ENCODE measurements at places on chromosomes 1 and 21.

- no peak for DNase-seq
Observed at GRCh38 chr1:202713110-202713509, 2.9 kb upstream of the SYT2 start.

DNA sequence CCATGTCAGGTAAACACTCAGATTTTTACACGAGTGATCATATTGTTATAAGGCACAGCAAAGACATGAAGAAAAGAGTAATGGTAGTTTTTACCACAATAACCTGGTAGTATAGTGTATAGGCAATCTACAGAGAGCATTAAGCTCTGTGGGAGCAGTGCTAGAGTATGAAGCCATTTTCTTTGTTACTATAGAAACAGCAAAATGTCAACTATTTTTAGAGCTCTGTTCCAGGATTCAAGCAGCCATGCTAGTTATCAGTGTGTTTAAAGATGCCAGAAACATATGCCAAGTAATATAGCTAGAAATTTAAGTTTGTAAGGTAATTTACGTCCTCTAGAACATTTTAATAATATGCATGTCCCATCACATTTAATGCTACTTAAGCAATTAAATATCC, 77.6 kb upstream of the RGS18 start:
- no peak for DNase-seq

DNA sequence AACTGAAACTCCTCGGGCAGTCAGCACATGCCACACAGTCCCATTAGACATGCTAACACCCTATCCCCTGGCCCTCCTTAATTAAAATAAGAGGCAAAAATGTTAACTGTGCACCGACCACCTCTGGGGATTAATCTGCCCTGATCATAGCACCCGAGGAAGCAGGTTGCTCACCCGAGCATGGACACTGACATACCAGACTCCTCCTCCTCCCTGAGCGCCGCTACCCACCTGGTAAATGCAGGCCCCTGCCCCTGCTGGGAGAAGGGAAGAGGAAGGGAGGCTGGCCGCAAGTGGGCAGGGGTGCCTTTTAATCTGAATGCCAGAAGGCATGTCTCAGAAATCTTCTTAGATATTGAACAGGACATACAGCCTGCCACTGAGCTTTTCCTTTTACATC, 360.9 kb downstream of the RRAGC start:
- DNase-seq, result no peak

DNA sequence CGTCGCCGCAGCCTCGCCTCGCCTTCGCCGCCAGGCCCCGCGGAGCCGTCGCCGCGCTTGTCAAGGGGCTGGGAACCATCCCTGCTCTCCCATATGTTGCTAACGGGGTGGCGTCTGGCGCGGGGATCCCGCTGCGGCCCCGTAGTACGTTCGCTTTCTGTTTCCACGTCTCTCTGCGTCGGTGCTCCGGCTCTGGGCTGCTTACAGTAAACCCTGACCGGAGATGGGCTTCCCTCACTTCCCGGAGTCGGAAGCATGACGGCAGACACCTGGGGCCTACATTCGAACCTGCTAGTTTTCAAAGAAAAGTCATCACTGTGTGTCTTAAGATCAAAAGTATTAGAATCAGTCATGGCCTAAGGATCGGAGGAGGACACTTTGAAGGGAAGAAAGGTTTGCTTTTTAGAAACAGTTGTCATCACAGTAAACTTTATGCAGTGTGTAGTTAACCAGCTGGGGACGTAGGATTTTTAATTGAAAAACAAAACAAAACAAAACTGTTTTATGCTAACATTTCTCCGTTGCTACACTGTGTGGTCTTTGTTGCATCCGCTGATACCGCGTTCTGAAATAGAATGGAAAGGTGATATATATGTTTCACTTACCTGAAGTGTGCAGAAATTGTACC, 69.0 kb downstream of the SLC35A3 start:
- peak; percentile 66 for DNase-seq

- DNase-seq, result no peak
Observed at GRCh38 chr1:156162430-156163037, 9.1 kb downstream of the SEMA4A start.

DNA sequence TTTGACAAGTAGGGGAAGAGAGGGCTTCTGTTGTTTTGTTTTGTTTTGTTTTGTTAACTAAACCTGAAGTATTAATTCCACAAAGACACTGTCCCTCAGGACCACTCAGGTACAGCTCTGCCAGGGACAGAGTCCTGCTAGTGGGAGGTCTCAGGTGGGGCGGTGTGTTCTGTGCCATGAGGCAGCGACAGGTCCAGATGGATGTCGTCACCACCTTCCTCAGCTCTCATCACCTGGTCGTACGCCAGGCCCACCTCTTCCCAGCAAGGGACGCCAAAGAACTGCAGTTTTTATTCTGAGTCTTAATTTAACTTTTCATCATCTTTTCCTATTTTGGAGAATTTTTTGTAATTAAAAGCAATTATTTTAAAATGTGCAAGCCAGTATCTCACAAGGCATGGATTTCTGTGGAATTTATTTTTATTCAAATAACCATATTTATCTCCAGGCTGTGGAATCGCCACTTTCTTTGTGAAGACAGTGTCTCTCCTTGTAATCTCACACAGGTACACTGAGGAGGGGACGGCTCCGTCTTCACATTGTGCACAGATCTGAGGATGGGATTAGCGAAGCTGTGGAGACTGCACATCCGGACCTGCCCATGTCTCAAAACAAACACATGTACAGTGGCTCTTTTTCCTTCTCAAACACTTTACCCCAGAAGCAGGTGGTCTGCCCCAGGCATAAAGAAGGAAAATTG, 62.5 kb downstream of the POFUT2 start:
- DNase-seq, result no peak

- DNase-seq, result no peak
Observed at GRCh38 chr21:17416139-17416538, 96.7 kb upstream of the CXADR start.

DNA sequence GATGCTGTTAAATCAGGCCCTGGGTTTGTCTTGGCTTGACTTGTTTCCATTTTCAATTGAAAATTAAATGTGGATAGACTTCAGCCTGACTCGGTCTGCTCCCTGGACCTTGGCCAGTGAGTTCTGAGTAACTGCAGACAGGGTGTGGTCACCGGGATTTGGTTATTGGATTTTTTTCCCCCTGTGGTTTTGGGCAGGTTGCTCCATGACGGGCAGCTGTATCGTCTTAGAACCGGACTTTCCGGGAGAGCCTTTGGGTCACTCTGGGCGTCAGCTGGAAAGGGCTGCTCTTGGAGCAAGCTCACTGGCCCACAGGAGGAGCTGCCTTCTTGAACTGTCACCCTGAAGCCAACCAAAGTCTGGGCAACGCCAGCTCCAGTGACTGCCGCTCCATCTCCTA, 75.0 kb downstream of the CLIC6 start:
- DNase-seq, result no peak

DNA sequence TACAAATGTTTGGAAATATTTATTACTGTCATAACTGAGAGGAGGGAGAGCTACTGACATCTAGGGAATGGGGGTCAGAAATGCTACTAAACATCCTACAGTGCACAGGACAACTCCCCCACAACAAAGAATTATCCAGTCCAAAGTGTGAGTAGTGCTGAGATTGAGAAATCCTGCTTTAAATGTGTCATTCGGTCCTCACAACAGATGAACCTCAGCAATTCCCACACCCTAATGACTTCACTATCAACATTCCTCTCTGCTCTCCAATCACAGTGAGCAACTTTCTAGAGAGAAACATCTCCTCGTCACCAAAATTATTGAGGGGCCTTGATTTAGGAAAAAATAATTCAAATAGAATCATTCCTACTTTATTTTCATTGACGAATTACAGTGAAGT, 18.0 kb downstream of the OMA1 start:
- DNase-seq, result no peak

DNA sequence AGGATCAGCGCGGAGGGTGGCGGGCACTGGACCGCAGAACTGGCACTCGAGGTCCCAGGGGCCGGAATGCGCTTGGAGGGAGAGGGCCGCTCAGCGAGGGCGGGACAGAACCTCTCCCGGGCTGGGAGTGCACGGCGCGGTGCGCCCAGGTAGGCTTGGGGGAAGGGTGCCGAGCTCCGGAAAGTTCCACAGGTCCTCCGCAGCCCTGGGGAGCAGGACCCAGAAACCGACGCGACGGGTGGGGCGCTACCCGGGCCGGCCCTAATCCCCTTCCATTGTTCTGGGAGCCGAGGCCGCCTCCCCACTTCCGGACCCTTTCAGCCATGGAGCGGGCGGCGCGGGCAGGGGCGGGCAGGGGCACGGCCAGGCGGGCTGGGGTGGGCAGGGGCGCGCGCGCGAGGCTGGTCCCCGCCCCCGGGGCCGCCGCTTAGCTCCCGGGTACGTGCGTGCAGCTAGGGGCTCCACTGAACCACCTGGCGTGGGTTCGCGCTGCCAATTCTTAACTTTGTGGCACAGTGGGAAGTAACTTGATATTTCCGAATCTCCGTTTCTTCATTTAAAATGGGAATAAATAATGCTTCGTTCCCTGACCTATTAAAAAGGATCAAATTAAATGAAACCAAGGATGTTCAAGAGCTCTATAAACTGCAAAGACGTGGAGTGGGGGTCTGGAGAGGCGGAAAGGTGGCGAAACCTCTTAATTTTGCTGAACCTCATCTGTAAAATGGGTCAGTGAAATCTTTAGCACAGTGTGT, 20.7 kb downstream of the LGR6 start:
- DNase-seq, result no peak

- no peak for DNase-seq
Observed at GRCh38 chr1:212153635-212154034, 118.1 kb downstream of the DTL start.

GRCh38 chr1:217053676-217054075, 330.4 kb upstream of the ESRRG start:
- no peak for DNase-seq

- DNase-seq, result no peak
Observed at GRCh38 chr1:119981986-119982815, 85.9 kb upstream of the ADAM30 start.

- DNase-seq, result no peak
Observed at GRCh38 chr1:27521336-27521831, 31.4 kb upstream of the WASF2 start.

DNA sequence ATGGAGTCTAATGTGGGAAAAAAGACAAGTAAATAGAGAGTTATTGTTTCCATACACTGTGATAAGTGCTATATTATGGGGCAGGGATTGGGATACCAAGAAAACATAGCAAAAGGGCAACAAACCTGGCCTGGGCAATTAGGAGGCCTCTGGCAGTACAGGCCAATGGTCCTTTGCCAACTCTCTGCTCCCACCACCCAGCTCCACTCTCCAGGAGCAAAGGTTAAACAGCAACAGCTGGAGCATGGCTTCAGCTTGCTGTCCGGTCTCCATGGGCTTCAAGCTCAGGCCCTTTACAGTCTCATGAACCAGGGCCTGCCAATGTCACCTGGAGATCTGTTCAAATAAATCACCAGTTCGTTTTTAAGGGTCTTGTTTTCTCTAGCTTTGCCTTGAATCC, 37.2 kb upstream of the ARHGAP29 start:
- no peak for DNase-seq

DNA sequence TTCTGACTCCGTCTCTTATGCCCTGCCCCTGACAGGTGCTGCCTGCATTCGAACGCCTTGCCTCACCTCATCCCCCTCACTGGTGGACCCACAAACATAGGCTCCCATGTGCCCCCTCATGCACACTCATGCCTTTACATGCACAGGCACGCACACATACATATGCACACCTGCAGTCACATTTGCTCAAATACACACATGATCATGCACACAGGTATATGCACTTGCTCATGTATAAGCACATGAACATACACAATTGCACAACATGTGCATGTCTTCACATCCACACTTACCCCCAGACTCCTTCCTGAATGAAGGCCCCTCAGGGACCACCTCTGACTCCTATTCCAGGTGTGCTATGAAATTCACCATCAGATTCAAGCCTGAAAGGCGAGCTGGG, 506.9 kb downstream of the PTPRU start:
- no peak for DNase-seq

DNA sequence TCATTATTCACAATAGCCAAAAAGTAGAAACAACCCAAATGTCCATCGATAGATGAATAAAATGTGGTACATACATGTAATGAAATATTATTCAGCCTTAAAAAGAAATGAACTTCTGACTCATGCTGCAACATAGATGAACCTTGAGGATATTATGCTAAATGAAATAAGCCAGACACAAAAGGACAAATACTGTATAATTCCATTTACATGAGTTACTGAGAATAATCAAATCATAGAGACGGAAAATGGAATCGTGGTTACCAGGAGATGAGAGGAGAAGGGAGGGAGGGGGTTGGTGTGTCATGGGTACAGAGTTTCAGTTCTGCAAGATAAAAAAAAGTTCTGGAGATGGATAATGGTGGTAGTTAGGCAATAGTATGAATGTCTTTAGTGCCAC, 184.1 kb downstream of the PSMG1 start:
- DNase-seq, result no peak

DNA sequence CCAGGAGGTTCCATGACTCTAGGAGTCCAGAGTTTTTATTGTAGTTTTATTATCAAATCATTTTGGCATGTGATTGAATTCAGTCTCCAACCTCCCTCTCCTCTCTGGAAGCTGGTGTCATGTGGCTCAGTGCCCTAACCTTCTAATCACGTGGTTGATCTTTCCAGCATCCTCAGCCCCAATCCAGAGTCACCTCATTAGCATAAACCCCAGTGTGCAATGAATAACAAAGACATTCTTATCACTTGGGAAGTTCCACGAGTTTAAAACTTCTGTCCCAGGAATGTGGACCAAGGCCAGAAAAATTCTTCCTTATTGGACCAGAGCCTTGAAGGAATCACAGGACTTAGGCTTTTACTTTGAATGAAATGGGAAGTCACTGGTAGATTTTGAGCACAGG, 52.2 kb downstream of the KIRREL1 start:
- DNase-seq, result no peak

DNA sequence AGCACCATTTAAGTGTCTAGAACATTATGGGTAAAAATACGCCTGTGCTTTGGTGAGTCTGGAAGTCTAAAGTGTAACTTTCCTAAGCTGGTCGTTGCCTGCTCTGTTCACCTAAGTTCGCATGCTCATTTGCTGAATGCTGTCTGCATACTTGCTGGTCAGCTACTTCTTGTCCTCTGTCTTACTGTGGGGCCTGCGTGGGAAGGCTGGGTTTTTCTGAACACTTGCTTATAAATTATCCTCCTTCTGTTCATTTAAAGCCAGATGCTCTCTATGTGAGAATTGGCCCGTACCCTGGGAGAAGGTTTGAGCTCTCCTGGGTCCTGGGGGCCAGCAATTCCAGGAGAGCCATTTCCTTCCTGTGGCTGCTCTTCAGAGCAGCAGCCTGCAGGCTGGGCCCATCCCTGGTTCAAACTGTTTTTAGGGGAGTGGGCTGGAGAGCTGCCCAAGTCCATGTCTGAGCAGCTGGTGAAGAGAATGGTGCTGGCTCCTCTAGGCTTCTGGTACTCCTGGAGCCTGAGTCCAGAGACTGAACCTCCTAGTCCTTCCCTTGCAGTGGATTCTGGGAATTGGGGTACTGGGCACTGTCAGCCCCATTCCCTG, 75.7 kb downstream of the GALNT2 start:
- DNase-seq, result no peak

All from GM10248 (cell line).